ENCODE measurements at places on chromosomes 1 and 21.

- DNase-seq, result no peak
Measured at GRCh38 chr1:247857985-247858619, 1.1 kb downstream of the TRIM58 start.

- no peak for DNase-seq
Measured at GRCh38 chr1:54403808-54404261, 2.4 kb downstream of the SSBP3 start.

GRCh38 chr1:181010789-181011188 is 11.9 kb downstream of the STX6 start:
- no peak for DNase-seq

DNA sequence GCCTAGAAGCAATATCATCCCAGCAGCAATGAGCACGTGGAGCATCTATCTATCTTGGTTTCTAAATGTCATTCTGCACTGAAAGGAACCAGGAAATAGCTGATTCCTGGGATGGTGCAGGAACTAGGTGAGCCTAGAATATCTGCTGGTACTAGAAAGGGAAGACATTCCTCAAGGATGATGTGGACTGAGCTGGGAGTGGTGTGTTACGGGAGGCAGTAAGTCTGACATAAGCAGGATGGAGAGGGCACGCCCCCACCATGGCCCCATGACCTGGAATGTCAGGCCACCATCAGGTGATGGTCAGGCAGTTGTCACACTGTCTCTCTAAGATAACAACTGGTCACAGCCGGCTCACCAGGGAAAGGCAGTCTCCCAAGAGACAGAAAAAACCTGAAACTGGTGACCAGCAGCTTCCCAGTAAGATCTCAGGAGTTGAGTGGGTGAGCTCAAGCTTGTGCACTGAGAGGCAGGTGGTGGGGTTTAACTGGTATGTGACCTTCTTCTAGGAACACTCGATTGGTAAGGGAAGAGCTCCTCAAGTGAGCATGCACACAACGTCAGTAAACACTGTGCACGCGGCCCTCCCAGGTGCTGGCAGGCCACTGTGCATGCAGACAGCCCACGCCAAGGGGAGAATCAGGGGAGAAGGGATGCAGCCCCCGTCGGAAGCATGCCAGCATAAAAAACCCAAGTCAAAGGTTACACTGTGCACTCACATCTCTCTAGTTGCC is 148.7 kb downstream of the ADSS2 start:
- DNase-seq, result no peak

DNA sequence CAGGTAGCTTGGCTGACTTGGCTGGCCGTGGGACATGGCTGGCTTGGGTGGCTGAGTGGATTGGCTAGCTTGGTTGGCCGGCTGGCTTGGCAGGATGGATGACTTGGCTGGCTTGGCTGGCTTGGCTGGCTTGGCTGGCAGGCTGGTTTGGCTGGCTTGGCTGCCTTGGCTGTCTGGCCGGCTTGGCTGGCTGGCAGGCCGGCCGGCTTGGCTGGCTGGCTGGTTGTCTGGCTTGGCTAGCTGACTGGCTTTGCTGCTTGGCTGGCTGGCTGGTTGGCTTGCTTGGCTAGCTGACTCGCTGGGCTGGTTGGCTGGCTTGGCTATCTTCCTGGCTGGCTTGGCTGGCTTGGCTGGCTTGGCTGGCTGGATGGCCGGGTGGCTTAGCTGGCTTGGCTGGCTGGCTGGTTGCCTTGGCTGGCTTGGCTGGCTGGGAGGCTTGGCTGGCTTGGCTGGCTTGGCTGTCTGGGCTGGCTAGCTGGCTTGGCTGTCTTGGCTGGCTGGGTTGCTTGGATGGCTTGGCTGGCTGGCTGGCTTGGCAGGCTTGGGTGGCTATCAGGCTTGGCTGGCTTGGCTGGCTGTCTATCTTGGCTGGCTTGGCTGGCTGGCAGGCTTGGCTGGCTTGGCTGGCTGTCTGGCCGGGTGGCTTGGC is 129.7 kb upstream of the FAM72C start:
- peak; percentile 23 for DNase-seq

GRCh38 chr1:216458812-216459211 is 35.6 kb upstream of the USH2A start:
- no peak for DNase-seq

GRCh38 chr1:40162753-40163441 is 1.7 kb downstream of the RLF start:
- no peak for DNase-seq

GRCh38 chr1:26012864-26013263 is 8.7 kb upstream of the EXTL1 start:
- DNase-seq, result no peak

- DNase-seq, result no peak
Measured at GRCh38 chr1:208604295-208604694, 360.1 kb upstream of the PLXNA2 start.

GRCh38 chr1:72202761-72203160 is 79.6 kb downstream of the NEGR1 start:
- DNase-seq, result no peak
